ENCODE measurements at places on chromosomes 5 and 9.

- DNase-seq: no peak
Measured at GRCh38 chr9:132670457-132671391, at the start of gene GTF3C4. Gene GTF3C4 (plus strand): TSS chr9:132670464. CDS start chr9:132670599, 135 bp downstream.

GRCh38 chr9:6715755-6716643 is 41.8 kb upstream of the KDM4C start:
- no peak for DNase-seq

DNA sequence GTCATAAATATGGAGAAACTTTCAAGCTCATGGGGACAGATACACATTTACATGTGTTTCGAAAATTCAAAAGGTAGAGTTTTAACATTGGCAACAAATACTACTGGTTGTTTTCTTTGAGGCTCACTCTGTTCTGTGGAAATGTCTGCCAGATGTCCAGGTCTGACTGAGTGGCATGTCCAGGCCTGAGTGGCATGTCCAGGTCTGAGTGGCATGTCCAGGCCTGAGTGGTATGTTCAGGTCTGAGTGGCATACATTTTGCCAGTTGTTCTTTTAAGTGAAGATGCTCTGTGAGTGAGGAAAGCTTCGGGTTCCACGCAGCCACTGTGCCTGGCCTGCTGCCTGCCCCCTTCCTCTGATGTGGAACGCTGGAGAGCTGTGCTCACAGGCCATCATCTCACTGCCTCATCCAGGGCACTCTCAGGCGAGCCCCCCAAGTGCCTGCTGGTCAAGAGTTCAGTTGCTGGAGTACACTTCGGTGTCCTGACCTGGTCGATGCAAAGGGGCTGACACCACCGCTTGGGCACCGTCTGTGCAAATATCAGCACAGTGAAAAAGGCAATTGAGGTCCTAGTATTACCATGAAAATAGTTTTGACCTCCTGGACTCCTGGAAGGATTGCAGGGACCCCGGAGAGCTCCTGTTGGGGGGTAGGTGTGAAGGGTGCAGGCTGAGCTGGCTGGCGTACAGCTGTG is 89.9 kb downstream of the EHMT1 start:
- DNase-seq: no peak

- DNase-seq: no peak
Measured at GRCh38 chr5:78526049-78526525, 122.5 kb downstream of the LHFPL2 start.

DNA sequence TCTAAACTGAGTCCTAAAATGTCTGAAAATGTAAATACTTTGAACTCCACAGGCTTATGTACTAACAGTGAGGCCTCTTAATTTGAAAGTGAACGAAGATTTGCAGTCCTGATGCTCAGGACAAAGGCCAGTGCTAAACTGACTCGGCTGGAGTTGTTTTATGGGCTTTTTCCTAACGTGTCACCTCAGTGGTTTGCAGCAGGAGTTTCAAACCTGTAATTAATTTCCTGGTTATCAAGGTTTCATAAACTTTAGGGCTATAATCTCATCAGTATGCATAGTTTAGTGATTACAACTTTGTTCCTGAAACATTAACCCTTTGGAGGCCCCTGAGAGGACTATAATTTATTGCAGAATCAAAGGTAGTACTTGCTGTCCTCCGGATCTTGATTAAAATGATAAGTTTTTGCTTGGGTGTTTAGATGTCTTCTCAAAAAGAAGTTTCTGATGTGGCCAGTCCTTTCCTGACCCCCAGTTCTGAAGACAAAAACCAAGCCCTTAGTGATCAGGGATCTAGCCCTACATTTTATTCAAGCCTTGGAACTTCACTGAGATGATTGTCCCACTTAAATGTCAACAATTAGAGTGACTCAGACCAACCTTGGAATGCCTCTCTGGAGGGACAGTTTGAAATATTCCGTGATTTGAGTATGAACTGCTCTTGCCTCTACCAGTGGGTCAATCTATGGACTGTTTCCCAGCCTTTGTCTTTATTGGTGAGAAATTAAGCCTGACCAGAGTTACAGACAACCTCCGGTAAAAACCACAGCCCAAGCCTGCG is 11.1 kb upstream of the S100Z start:
- no peak for DNase-seq

DNA sequence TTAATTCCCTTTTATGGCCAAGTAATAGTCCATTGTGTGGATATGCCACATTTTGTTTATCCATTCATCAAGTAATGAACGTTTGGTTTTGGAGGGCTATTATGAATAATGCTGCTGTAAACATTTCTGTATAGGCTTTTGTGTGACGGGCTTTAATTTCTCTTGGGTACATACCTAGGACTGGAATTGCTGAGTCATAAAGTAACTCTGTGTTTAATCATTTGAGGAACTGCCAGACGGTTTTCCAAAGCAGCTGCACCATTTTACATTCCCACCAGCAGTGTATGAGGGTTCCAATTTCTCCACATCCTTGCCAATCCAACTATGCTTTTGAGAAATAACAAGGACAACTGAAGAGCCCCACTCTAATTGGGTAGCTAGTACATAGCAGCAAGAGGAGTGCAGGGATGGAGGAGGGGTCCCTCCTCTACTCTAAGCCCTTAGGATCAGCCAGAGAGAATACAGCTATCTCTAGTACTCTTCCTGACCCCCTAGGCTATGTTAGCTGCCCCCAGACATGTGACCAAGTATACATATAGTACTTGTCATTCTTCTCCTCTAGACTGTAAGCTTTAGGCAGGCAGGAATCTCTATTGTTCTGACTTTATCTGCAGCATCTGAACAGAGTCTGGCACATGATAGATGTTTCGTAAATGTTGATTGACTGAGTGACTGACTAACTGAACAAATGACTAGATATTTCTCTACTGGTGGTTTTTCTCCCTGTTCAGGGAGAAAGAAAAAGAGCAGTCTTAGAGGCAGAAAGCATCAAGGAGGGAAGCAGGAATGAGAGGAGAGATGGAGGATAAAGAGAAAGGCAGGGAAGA is 22.1 kb upstream of the MATR3 start:
- DNase-seq: no peak

- no peak for DNase-seq
Measured at GRCh38 chr5:135502836-135503520, 32.8 kb downstream of the NEUROG1 start.
